ENCODE measurements at places on chromosomes 1 and 21.
A peak's percentile ranks its signal among the peaks of the same experiment; 100 is the strongest.

- peak; percentile 42 for DNase-seq
Observed at GRCh38 chr1:93346421-93346993, 800 bp downstream of the DR1 start.

GRCh38 chr1:38250356-38250755, 203.8 kb upstream of the POU3F1 start:
- no peak for DNase-seq

DNA sequence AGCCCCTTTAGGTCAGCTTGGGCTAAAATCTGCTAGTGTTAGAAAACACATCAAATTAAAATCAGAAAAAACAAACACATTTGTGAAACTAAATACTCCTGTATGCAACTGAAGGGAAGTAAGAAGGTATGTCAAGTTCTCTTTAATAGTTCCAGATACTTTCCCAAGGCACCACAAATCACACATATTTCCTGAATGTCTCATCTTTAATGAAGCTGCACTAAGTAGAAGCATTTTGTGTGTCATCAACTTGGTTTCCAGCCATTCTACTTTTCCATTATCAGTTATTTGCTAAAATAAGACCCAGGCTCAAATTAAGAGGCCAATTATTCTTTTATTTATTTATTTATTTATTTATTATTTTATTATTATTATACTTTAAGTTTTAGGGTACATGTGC, 34.7 kb downstream of the CRB1 start:
- peak; percentile 41 for DNase-seq

GRCh38 chr21:19123053-19123452, 719.5 kb upstream of the TMPRSS15 start:
- no peak for DNase-seq

DNA sequence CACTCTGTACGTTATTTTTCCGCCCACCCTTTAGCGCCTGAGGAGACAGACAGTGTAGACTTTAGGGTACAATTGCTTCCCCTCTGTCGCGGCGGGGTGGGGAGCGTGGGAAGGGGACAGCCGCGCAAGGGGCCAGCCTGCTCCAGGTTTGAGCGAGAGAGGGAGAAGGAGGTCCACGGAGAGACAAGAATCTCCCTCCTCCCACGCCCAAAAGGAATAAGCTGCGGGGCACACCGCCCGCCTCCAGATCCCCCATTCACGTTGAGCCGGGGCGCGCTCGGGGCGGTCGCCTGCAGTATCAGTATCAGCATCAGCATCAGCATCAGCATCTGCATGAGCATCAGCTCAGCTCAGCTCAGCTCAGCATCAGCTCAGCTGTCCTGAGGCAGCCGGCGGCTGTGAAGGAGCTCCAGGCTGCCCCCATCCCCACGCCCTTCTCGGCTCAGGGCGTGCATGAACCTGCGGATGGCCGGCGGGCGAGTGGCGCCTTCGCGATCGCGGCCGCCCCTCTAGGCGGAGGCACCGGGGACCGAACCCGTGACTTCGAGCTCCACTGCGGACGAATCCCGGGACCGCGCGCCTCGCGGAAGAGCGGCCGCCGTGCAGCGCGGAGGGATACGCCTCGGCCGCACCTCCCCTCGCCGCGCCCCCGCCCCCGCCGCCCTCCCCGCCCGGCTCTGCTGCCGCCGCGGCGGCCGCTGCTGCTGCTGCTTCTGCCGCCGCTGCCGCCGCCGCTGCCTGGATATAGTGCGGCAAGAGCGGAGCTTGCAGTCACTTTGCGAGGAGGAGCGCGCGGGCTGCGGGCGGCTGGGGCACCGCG, at the start of gene NCAM2:
Gene NCAM2 (plus strand): TSS at position 774 of the 820 bp plus-strand sequence.
- DNase-seq, result peak; percentile 86

- no peak for DNase-seq
Observed at GRCh38 chr1:58441699-58442098, 104.8 kb downstream of the OMA1 start.

DNA sequence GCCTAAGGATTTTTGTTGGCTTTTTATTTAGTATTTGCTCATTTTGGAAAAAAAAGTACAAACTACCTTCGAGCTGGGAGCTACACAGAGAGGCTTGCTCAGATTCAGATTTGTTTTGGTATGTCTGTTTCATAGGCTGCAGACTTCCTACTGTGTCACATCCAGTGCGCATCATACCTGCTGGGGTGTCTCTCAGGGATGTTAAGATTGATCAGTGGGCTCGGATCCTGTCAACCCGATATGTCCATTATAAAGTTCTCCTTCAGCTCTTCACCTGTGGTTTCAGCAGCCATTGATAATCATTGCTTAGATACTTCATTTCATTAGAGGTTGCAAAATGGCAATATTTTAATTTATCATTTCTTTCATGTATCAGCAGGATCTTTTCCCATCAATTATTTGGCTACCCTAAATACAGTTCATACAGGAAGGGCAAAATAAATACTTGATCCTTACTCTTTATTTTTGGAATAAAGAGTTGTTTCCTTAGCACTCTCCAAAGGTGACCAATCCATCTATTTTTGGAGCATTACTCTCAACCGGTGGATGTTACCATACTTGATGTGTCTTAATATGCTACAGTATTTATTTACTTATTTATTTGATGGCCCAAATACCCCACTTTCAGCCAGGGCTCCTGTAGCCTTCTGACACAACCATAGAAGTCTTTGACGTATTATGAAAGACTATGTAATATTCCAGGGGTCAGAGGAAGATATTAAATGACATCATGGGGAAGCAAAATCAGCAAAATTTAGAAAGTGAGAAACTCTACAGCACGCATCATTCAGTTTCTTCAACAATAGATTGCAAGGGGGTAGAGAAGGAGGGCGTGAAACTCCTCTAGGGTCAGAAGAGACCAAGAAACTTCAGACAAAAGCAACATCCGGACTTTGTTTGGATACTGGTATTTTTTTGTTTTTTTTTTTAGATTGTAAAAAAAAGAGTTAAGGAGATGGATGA, 55.3 kb upstream of the HNRNPU start:
- no peak for DNase-seq

GRCh38 chr1:28143496-28144202, 32.8 kb downstream of the PTAFR start:
- DNase-seq, result no peak

GRCh38 chr1:108653431-108654105, 7.3 kb downstream of the HENMT1 start:
- DNase-seq, result no peak

DNA sequence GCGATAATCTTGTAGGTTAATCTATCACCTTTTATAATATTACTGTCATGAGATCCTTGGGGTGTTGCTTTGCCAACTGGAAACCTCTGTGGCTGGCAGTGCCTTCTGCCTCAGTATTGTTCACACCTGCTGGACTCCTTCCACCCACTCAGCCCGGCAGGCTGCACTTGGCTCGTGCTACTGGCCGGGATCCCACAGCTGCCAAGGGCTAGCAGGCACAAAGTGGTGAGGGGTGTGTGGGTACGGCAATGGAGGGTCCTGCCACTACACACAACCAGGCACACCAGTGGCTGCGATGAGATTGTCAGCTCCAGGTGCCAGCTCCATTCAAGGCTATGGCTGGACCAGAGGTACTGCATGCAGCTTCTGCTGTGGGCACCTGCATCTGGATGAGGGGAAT, 191.2 kb upstream of the LYPLAL1 start:
- DNase-seq, result no peak

GRCh38 chr1:232675260-232675659, 45.3 kb upstream of the SIPA1L2 start:
- DNase-seq, result no peak

GRCh38 chr1:243718022-243718421, 132.0 kb downstream of the AKT3 start:
- DNase-seq, result no peak

DNA sequence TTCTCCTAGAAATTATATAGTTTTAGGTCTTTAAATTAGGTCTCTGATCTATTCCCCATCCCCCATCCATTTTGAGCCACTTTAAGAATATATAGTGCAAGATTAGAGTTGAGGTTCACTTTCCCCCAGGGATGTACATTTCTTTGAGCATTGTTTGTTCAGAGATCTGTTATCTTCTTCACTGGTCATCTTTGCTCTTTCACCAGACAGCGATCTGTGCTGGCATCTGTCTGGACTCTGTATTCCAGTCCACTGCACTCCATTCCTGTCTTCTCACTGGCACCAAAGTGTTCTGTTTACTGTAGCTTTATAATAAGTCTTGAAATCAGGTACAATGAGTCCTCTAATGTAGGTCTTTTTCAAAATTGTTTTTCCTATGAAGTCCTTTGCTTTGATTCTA, 112.5 kb downstream of the PCBP3 start:
- DNase-seq, result no peak

DNA sequence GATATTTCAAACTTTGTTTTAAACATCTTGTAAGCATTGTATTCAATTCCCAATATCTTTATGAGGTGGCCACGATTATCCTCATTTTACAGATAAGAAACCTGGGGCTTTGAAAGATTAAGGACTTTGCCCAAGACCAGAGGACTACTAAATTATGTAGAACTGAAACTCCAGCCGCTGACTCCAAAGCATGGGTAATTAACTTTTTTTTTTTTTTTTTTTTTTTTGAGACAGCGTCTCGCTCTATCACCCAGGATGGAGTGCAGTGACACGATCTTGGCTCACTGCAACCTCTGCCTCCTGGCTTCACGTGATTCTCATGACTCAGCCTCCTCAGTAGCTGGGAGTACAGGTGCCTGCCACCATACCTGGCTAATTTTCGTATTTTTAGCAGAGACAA, 68.7 kb downstream of the ALG14 start:
- no peak for DNase-seq

- peak; percentile 17 for DNase-seq
Observed at GRCh38 chr1:82517586-82517985, 716.9 kb downstream of the ADGRL2 start.

GRCh38 chr1:12327566-12327965, 97.7 kb downstream of the VPS13D start:
- no peak for DNase-seq

- no peak for DNase-seq
Observed at GRCh38 chr1:208177656-208178055, 66.5 kb downstream of the PLXNA2 start.

GRCh38 chr1:21321963-21322680, 31.9 kb upstream of the ECE1 start:
- no peak for DNase-seq

DNA sequence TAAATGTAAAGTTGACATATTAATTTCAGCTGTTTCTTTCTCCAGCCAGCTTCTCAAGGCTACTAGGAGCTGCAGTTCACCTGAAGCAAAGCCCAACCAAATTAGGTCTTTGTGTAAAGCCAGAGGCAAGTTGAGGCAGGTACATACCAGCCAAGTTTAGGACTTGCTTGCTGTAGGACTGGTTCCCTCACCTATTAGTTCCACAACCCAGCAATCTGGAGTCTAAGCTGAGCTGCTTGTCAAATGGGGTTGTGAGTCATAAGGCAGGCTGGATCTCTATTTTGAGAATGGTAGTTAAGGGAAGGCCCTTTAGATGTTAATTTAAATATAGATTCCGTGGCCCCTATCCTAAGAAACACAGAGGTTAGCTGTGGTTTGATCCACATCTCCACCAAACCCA, 7.6 kb upstream of the FLG2 start:
- no peak for DNase-seq

- peak; percentile 14 for DNase-seq
Observed at GRCh38 chr1:184940226-184940625, 34.1 kb downstream of the NIBAN1 start.

DNA sequence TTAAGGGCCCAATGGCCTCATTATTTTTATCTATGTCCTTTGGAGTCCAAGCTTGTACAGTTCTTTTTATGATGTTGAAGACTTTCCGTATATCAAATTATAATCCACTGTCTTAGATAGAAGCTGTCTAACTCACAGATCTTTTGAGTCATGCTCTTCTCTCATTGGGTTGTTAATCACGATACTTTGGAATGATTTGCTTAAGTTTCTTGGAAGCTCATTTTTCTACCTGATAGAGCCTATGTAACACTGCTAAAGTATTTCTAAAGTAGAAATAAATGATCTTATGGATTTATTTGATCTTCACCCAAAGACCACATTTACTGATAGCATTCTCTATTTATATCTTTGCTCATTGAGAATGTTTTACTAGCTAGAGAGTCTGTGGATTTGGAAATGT, 1554.1 kb downstream of the PLA2G4A start:
- DNase-seq, result no peak

GRCh38 chr1:15531682-15532081, 5.0 kb downstream of the DNAJC16 start:
- no peak for DNase-seq

DNA sequence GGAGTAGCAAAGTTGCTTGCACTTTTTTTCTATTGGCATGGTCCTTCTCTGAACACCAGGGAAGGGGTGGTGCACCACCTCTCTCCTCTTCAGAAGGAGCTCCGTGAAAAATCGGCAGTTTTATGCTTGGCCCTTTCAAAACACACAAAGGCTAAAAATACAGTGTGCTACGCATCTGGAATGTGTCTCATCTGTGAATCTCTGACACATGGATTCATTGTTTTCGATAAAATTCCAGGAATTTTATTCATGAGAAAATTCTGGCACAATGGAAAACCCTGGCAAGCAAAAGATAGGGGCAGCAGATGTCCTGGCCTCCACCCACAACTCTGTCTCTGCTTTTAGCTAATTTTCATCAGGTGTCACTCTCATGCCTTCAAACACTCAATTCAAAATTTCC, 42.9 kb downstream of the ERG start:
- no peak for DNase-seq

DNA sequence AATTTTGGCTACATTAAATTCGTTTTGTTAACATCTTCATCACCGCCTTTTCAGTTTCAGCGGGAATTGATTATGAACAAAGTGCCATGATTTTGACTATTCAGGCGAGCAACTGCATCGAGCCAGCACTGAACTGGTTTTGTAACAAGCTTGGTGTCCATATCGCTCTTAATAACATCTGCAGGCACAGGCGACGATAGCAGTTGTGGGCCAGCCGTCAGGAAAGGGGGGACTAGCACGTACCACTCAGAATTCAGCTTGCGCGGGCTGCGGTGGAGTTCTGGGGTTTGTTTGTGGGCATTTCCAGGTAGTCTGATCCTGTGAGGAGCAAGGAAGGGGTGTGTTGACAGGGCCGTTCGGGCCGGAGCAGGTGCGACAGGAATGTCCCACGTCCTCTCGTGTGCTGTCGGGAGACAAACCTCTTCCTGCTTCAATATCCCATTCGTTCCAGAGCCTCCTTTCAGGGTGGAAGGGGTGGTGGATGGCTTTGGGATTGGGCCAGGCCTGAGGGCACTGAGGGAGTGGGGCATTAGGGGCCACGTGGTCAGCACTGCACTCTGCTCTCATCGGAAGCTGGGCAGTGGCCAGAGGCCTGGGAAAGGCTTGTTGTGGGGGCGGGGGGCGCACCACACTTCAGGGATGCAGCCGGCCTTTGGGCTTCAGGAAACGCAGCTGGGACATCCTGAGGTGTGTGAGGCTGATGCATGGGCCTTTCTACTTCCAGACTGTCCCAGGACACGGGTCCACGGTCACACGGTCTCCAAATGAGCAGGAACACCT, 39.1 kb downstream of the SKI start:
- no peak for DNase-seq

- DNase-seq, result no peak
Observed at GRCh38 chr1:182426442-182427430, 23.2 kb upstream of the RGSL1 start.
